Stimulated activated CD8-positive, alpha-beta memory T cell treated with anti-CD3 and anti-CD28 coated beads, Interleukin-4, amount 100 ng/mL, for 1 hour (primary cell): ENCODE measurements at places on chromosomes 4 and X.

DNA sequence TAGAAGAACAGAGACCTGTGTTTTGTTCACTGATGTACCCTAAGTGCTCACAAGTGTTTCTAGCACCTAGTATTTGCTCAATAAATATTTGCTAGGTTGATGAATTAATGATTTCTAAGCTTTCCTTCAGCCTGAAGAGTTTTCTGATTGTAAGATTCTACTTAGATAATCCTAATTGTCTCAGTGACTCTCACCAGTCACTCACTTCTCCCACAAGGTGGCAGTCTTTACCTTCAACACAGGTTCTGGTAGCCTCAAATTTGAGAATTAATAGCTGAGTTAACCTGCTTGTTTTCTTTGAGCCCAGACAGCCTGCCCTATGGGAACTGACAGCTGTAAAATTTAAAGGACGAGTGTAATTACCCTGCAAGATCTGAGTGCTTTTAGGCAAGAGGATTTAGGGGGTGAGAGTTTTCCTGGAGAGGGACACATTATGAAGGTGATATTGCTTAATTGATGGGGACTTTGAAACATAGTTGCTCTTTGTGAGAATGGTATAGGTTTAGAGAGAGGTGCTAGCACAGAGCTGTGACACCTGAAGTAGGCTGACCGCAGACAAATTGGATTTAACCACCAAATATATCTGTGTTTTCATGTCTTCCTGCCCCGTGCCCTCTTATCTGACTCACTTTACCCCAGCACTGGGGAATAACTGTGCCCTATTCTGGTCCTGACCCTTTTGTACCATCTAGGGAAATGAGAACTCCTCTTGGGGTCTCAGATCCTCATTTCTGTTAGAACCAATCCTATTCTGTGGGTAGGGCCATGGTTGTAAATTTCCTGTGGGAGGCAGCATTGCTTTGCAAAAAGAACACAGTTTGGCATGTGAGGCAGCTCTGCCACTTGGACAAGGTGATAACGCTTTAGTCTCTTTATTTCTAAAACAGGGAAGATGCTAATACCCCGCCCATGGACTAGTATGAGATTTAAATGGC lies 27.7 kb downstream of the CD38 start:
- no peak for DNase-seq

DNA sequence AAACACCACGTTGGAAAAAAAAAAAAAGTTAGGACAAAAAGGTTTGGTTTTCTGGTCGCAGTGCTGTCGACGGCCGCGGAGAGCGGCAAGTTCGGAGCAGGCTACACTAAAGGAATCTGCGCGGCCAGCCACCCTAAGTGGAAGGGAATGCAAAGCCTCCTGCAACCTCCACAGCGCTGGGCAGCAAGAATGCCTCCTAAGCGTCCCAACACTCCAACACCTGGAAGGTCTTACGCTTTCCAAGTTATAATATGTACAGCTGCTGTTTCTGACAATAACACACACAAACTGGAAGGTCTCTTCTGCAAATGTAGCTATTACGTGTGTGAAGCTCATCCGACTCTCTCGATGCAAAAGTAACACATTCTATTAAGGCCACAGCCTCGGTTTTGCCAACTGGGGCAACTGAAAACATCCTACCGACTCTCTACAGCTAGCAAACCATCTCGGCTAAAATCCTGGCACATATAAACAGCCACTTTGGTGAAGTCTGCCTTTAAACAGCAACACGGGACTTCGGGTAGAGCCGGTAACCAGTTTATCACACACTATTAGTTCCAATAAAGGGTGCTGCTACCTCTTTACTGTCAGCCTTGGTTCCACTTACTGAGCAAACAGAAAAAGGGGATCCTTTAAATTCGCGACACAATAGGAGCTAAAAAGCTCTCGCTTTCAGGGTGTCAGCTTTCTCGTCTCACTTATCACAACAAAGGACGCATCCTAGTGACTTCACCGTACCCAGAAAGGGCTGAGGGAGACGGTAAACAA lies 895 bp downstream of the SMIM14 start:
- DNase-seq, result no peak

- DNase-seq, result no peak
Measured at GRCh38 chr4:26354491-26354890, 33.7 kb downstream of the RBPJ start.

- DNase-seq, result no peak
Measured at GRCh38 chr4:152424977-152425376, 110.9 kb downstream of the FBXW7 start.

- no peak for DNase-seq
Measured at GRCh38 chr4:129350834-129351721, 255.1 kb downstream of the C4orf33 start.

DNA sequence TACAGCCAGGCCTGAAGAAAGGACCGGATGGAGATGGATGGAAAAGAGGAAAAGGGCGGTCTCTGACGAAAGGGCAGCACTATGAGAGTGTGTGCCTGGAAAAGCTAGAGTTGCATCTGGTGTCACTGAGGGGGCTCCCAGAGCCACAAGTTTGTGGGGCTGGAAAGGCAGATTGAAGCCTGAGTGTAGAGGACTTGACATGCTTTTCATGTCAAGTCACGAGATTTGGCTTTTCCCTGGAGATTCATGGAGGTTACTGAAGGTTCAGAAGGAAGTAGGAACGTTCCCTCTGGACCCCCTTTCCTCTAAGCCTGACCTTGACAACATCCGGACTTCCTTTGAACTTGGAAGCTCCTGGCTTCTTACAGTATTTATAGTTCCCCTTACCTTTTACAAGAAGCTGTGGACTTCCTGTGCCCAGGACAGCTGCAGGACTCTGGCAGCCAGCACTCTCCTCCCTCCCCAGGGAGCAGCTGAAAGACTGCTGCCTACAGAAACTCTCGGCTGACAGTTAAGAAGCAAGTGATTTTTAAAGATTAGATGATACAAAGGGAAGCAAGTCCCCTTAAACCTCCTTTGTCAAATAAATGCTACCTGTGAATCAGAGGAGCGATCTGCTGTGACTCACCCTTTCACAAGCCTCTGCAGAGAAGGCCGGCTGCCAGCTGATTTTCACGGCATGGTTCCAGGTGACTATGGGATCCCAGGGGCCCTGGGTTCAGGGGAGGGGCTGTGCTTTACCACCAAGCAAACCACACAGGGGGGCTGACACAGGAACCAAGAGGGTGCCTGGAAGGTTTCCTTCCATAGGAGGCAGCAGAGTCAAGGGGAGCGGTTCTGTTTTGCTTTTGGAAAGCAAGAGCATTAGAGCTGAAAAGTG lies 72.9 kb upstream of the STIM2 start:
- DNase-seq, result no peak

DNA sequence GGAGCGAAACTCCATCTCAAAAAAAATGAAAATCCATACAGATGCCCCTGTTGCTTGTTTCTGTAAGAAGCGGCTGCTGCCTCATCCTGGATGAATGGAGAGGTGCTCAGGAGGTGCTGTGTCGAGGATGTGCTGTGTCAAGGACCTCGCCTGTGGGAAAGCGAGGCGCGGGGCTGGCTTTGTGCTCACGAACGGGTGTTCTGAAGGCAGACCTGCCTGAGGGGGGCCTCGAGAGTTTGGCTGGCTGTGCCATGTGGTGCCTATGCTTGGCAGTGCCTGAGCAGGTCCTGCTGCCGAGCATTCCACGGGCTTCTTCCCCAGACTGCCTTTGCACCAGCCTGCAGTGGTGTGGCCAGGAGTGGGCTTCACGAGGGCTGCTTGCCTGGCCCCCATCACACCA lies 61.5 kb downstream of the NSD2 start:
- no peak for DNase-seq

DNA sequence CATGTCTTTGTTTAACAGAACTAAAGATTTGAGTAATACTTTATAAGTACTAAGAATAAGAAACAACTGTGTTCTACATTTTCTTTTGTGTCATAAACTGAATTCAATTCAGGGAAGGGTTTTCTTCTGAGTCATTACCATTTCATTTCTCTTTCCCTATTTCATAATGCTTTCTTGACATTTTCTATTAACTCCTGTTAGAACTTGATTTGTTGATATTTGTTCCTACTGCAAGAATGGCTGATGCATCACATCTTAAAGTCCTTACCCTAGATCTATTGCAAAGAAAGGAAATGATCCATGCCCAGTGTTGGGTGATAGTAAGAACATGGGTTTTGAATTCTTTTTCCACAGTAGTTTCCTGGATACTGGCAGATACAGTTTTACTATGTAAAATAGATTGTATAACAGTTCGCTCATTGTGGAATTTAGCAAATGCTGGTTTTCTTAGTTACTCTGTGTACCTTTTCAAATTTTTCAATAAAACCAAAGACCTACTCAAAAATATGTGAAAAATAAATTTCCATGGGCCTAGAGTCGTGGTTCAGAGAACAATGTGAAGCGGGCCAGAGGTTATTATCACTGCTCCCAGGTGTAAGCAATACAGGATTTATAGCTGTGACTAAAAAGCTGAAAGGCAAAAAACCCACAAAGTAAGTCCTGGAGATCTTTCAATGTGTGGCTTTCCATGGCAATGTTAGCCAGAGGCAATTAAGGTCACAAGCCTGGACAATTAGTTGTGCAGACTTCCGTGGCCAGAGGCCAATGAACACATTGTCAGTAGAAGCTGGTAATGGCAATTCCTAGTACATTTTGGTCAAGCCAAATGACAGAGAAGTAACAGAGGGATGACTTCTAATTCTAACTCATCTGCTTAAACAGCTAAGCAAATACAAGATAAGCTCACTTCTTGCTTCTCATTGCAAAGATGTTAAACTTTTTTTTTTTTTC lies 127.3 kb upstream of the FAT4 start:
- DNase-seq, result no peak

DNA sequence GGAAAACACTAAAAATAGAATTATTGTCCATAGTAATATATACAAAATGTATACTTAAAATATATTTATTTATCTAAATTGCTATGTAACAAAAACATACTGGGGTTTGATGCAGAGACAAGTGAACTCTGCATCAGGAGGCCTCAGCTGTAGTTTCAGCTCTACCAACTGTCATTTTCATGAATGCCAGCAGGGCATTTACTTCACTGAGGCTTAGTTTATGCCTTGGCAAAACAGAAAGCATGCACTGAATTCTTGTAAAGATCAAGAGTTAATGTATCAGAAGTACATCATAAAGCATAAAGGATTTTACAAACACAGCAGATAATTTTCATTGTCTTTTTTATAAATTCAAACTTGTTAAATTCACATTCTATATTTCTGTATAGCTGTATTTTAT lies 577.0 kb downstream of the C4orf33 start:
- DNase-seq, result no peak

DNA sequence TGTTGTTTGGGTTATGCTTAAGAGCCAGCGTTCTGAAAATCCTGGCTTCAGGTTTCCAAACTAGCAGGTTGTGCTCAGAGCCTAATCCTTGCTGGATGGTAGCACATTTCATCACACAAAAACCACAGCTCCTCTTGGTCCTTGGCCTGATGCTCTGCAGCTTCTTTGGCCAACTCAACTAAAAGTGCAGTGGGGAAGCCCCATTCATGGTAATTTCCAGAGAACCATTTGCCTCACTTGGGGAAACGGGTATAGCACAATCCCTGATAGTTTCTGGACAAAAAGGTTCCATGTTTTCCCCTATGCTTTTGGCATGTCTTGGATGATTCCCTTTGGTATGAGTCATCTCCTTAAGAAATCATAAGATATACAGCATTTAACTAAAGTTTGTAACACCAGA lies 78.7 kb downstream of the SYNPO2 start:
- no peak for DNase-seq

GRCh38 chrX:105870445-105870844 lies 48.1 kb downstream of the NRK start:
- no peak for DNase-seq

DNA sequence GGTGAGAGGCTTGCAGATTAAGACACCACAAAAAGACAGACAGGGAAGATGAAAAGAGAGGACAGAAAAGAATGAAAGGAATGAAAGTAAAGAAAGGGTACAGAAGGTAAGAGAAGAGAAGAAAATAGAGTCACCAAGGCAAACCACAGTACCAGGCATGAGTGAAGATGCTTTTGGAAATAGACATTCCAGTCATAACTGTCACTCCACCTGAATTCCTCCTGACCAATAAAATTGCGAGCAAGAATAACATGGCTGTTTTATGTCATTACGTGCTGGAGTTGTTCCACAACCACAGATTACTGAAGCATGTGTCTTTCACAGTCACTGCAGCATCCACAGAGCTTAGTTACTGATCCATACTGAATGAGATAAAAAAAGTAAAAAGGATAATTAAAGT lies 864.9 kb upstream of the SLIT2 start:
- DNase-seq, result no peak

DNA sequence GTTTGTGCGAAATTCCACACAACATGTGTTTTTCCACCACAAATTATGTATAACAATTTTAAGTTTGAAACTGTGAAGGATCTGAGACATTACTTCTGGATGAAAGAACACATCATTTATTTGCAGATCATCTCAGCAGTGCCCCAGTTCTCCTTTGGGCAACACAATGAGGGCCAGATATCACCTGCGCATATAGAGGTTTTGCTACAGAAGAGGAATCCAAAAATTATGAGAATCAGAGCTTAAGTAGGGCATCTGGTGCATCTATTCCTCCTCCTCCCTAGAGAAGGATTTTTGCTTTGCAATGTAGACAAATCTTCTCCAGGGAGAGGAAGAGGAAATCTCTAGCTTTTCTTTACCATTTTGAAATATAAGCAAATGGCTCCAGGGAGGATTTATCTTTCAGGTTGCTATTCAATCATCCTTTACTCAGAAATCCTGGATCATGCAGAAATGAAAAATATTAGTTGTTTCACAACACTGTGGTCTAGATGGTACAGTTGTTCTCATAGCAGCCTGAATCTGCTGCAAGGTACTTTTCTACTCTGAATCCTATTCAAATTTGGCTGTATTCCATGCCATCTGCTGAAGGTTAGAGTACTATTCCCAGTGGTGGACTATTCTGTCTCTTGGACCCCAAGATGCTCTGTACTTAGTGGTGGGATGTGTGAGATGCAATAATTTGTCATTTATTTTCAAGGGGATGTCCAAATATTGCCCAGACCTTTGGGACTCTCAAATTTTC lies 132.1 kb downstream of the SNCA start:
- DNase-seq, result no peak

GRCh38 chr4:75714704-75715103 lies 9.7 kb upstream of the USO1 start:
- DNase-seq, result no peak

GRCh38 chr4:166174717-166175490 lies 301.9 kb downstream of the TLL1 start:
- no peak for DNase-seq

DNA sequence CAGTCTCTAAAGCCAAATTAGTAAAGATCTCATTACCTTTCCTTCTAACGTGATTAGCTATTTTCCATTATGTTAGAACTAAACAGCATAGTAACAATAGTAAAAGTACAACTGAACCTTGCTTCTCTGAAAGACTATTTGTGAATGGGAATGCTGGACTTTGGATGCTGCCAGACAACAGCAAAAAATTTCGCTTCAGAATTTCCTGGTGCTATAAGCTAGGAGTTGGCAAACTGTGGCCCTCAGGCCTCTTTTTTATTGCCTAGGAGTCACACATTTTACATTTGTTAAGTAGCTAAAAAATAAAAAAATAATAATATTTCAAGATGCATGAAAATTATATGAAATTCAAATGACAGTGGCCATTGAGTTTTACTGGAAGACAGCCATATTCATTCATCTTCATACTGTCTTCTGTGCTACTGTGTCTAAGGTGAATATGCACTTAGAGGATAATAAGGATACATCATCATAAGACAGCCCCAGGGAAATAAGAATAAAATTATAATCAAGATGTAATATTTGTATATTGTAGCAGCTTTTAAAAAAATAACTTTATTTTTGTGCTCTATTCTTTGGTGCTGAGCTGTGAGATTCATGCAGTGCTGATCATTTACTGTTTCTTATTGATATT lies 34.6 kb downstream of the RASGEF1B start:
- DNase-seq, result no peak
